Hindlimb muscle (tissue), 1 donor: ENCODE measurements at places on chromosomes 12 and 14.

DNA sequence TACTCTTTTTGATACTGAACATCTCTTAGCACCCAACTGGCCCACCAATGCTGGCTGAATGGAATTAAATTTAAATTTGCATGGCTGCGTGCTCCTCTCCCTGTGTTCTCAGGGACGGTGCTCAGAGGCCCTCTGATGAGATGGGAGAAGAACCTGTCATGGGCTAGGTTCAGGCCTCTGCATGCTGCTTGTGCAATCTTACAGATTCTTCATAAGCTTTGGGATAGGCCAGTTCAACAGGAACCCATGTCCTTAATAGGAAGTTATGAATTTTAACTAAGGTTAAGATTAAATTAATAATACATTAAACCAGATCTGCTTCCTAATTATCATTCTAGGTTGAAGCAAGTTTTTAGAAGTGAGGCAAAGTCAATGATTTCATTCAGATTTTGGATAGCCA is 119.7 kb upstream of the LRIG3 start:
- DNase-seq = no peak

GRCh38 chr12:47377414-47378221 is 297.9 kb upstream of the AMIGO2 start:
- DNase-seq = peak; percentile 58

GRCh38 chr14:58712357-58712756 is 74.6 kb downstream of the DACT1 start:
- no peak for DNase-seq

DNA sequence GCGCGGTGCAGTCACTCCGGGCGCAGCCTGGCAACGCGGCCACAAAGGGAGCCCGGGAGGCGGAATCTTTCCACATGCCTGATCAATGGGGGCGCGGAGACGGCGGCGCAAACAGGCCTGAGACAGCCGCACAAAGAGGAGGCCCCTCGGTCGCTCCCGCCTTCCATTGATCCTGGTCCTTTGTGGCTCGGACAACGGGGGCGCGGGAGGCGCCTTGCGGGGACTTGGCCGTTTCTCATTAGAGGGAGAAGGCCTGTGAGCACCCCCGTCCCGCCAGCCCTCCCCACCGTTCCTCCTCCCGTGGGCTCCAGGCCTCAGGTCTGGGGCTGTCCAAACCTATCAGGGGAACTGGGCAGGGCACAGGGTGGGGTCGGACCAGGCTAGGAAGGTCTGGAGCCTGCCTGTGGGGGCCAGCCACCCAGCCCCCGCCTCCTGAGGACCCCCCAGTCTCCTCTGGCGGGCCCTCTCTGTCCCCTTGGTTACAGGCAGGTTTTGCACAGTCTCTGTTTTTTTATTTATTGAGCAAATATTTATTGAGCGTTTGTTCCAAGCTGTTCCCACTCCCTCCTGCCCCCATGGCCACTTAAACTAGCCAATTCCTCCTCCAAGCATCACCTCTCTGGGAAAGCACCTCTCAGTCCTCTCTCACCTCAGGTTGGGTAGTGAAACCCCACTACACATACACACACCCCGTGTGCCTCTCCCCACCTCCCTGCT is 29.0 kb upstream of the MSI1 start:
- DNase-seq = no peak

DNA sequence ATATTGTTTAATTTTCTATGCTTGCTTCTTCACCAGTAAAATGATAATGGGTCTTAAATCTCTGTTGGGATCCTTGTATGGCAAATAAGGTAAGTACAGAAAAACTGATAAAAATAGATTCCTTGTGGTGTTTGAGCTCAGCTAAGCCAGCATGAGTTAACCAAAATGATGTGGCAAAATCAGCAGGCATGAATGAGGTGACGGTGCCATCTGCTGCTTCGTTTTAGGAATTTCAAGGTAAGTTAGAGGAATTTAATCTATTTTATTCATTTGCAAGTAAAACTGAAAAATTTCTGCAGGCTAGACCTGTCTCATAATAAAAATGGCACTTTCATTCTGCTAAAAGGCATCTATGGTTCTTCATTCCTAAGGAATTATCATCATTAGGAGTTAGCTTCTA is 10.0 kb upstream of the CLEC7A start:
- DNase-seq = peak; percentile 66

- peak; percentile 66 for DNase-seq
Observed at GRCh38 chr12:127381043-127381668, 885.8 kb upstream of the TMEM132C start.

- no peak for DNase-seq
Observed at GRCh38 chr14:105449276-105450122, 25.1 kb upstream of the CRIP2 start.

DNA sequence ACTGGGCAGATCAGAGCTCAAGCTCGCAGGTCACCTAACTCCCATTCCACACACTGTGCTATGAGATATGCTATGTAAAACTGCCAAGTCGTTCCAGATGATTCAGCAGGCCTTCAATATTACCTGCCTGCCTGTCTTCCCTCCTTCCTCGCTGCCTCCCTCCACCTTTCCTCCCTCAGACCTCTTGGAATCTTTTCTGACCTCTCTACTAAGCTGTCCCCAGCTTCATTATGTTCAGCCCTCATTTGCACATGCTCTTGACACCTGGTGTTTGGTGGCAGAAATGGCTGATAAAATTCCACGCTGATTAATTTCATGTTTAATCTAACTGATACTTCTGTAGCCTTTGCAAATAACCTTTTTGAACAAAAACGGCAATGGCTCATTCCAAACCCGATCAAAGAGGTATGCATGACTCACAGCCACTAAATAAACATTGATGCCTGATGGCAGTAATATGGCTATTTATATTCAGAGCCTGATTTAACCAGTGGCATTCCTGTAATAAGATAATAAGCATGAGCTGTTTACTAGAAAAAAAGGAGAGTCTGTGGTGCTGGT is 130.8 kb upstream of the EGLN3 start:
- DNase-seq = no peak

DNA sequence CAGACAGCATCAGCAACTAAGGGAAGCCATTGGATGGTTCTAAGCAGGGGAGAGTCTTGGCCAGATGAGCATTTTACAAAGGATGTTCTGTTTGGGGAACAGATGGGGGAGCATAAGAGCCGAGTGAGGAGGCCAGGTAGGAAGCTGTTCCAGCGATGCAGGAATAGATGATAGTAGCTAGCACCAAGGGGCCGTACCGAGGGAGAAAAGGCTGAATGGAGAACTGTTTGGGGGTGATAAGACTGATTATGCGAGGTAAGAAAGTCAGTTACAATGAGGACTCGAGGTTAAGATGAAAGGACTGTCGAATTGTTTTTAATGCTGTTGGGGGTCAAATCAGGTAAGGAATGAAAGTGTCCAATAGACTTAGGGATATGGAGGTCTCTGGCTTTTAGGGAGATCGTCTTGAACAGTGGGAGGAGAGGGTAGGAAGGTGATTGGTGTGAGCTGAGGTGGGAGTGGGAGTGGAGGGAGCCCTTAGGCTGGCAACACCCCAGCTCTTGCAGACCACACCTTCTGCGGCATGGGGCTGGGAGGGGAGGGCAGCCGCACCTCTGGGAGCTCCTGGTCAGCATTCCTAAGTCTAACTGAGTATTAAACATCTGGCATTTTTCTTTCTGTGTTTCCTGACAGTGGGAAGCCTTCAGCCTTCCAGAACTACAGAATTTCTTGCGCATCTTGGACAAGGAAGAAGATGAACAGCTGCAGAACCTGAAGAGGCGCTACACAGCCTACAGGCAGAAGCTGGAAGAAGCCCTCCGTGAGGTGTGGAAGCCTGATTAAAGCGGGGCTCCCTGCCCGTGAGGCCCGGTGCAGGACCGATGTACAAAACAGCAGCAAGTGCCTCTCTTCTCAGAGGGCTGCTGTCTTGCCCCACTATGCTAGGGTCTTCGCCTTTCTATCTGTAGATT is 64.8 kb downstream of the GNS start:
- peak; percentile 34 for DNase-seq

DNA sequence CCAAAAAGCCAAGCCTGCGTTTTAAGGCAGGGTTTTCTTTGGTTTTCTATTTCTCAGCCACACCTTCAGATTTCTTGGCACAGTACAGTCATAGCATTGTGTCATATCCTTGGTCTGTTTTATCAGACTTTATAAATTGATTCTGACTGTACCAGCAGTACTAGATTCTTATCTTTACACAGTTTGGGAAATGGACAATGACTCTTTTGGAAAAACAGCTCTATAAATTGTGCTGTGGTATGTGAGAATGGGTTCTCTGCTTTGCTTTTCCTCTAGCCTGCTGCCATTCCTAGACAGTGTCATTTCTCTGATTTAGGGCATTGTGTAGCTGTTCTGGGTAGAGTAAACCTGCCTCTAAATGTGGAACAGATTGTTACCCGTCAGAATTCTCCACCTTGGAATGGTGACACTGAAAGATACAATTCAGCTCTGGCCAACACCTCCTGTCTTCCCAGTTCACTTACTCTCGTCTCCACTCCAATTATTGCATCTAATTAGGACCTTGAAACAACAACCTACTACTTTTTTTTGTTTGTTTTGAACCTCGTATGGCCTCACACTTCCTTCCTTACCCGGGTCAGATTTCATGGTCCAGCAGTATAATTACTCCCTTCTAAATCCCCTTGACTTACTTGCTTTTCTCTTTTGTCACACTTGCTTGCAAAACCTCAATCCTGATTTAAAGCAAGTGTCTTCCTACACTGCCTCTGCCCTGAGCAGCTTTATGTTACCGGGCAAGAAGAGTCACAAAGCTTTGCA is 226.3 kb downstream of the ERC1 start:
- DNase-seq = no peak

DNA sequence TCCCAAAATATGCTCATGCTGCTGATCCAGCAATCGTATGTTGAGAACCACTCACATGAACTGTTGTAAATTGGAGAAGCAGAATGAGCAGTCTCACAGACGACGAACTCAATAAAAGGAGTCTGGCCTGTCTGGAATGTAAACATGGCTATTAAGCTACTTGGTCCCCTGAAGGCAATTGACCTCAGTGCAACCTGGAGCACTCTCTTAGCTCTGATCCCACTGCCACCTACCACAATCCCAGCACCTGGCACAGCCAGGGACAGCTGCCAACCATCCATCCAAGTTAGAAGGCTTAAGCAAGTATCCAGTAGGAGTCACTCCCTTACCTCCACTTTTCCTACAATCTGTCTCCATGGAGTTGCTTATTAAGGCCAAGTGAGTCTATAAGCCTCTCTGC is 406.9 kb upstream of the CLEC14A start:
- DNase-seq = no peak

DNA sequence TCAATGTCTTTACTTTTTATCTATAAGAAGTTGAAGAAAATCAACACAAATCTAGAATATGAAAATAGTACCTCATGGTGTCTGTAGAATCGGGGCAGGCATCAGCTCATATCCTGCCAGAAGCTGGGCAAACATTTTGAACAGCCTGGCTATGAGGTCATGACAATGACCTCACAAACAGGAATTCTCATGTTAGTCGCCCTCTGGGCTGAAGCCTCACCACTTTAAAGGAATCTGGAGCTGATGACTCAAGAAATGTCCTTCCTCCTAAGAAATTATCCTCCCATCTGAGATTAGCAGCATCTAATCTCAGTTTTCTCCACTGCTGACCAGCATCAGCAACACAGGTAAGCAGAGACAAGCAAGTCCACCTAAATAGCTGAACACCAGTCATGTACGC is 27.1 kb downstream of the CLIP1 start:
- DNase-seq = no peak

GRCh38 chr12:10641735-10642500 is 28.5 kb upstream of the MAGOHB start:
- DNase-seq = no peak

- DNase-seq = no peak
Observed at GRCh38 chr12:11897923-11898322, 172.8 kb upstream of the BCL2L14 start.

DNA sequence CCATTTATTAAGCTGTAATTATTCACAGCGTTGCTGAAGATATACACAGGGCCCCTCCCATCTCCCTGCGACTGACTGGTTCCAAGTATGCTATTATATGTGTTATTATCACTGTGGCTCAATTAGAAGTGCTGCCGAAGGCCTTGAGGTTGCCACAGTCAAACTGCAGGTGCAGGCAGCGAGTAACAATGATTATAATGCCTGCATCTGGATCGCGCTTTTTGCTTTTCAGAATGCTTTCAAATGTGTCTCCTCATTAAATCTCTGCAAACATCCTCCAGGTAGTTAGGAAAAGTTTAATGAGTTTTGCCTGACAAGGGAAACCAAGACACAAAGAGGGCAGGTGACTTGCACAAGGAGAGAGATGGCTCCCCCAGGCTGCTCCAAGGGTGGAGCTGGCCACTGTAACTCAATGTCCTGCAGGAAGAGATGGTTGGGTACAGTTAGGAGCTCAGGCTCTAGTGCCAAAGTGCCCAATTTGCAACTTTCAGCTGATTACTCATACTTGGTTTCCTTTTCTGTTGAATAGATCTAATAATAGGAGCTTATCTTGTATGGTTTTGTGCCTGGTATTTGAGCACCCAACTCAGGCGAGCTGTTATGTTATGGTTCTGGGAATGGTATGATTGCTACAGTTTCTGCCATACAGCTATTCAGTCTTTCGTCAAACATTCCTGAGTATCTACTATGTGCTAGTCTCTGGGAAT is 1.7 kb upstream of the SYNE3 start:
- no peak for DNase-seq

- no peak for DNase-seq
Observed at GRCh38 chr12:68349220-68349621, 17.1 kb upstream of the MDM1 start.

DNA sequence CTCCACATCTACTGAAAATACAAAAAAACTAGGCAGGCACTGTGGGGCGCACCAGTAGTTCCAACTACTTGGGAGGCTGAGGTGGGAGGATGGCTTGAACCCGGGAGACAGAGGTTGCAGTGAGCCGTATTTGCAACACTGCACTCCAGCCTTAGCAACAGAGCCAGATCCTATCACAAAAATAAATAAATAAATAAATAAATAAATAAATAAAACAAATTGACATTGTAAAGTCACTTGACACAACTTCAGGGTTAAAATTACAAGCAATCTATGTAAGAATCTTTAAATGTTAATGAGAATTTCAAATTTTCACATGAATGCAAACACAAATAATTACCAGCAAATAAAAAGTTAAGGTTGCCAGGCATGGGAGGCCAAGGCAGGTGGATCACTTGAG is 11.1 kb downstream of the ATXN2 start:
- no peak for DNase-seq

DNA sequence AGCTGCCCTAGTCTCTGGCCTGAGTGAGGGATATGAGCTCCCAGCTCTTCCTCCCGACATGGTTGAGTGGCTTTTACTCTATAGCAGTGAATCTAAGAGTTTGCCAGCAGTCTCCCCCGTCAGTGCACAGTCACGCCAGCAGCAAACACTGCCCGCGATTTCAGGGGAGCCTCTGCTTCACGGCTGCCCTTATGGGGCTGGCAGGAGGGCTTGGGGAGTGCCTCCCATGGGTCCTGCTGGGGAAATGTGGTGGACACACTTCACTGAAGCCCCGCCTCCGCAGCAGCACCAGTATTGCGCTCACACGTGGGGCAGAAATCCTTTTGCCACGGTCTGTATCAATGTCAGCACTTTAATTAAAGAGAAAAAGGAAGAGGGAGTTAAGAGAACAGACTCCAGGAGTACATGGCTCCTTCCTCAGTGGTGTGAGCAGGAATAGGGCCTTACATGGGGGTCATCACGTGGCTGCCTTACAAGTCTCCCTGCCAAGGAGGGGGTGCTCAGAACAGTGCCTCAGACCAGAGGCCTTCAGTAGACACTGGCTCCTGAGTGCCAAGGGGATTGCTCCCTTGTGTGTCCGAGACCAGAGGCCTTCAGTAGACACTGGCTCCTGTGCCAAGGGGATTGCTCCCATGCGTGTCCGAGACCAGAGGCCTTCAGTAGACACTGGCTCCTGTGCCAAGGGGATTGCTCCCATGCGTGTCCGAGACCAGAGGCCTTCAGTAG is 55.7 kb downstream of the SFSWAP start:
- DNase-seq = no peak

GRCh38 chr12:100141666-100141997 is 1.0 kb downstream of the BLTP3B start:
- DNase-seq = peak; percentile 71

- no peak for DNase-seq
Observed at GRCh38 chr12:2575245-2575644, 219.5 kb upstream of the FKBP4 start.
